ENCODE measurements at places on chromosomes 6 and 20.

DNA sequence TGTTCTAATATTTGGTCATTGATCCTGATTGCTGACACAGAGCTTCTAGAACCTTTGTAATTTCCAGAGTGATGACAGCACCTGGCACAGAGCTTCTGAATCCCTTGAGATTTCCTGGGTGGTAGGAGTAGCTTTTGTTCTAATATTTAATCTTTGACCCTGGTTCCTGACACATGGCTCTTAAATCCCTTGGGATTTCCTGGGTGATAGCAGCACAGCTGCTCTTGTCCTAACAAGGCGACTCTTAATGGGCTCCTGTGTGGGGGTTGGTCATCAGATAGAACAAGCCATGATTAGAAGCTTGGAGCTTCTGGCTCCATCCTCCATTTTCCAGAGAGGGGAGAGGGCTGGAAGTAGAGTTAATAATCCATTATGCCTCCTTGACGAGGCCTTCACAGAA, 18.4 kb downstream of the GMPR start:
- DNase-seq, result no peak

DNA sequence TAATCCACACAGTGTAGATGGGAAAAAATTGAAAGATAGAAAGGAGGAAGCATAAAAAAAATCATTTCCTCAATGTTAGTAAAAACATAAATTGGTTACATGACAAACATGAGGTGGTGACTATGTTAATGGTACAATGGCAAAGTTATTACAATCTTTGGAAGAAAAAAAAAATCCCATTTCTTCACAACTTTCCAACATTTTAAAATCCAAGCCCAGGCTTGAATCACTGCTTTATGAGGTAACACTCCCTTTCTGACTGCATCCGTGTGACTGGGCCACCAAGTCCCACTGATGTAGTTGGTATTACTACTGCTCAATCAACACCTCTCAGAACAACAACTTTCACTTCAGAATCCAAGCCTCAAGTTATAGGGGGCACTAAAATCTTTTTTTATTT, 160.4 kb downstream of the BTBD9 start:
- DNase-seq, result no peak

- no peak for DNase-seq
Measured at GRCh38 chr6:136403110-136403980, 113.7 kb upstream of the BCLAF1 start.

GRCh38 chr20:58523072-58523970, 8.1 kb upstream of the APCDD1L start:
- no peak for DNase-seq

GRCh38 chr6:14720411-14721102, 525.3 kb upstream of the JARID2 start:
- no peak for DNase-seq

- no peak for DNase-seq
Measured at GRCh38 chr6:125251516-125252220, 50.1 kb downstream of the HDDC2 start.

DNA sequence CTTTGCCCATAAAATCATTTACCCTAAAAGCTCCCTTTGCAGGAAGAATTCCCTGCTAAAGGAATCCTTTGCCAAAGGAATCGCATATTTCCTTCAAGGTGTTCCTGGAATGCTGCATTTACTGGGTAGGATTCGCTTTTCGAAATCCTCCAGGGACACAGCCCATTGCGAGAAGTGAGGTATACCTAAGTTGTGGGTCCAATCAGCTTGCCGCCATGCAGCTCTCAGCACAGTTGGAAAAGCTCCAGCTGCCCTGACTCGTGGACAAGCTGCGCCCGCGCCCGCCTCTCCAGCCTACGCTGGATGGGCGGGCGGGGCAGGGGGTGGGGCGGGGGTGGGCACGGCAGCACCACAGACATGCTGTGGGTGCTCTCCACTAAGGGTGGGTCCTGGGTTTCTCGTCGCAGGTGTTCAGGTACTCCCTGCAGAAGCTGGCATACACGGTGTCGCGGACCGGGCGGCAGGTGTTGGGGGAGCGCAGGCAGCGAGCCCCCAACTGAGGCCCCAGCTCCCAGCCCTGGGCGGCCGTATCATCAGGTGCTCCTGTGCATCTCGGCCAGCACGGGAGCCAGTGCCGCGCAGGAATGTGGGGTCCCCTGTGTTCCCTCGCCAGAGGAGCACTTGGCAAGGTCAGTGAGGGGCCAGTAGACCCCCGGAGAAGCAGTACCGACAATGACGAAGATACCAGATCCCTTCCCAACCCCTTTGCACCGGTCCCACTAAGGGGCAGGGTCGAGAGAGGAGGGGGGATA, 1.4 kb downstream of the NNAT start:
- DNase-seq, result no peak

DNA sequence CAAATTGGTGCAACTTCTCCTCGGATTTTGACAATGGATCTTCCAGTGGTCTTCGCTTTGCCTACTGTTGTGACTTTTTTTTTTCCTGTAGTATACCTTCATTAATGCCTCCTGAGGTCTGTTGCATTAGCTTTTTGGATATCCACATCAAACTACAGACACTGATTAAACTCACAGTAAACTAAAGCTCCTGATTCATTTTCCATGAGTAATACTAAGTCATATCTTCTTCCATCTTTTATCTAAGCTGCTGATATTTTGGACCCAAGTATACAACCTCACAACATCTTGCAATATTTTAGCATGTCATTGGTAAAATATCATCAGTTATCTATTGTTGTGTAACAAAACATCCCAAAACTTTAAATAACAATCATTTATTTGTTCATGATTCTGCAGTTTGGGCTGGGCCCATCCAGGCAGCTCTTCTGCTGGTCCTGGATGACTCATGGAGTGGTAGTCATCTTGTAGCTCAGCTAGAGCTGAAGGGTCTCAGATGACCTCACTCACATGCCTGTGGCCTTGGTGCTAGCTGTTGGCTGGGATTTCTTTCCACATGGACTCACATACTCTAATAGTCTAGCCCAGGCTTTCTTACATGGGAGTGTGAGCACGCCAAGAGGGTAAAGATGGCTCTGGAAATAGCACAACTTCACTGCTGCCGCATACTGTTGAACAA, 78.3 kb upstream of the SRSF6 start:
- DNase-seq, result no peak

GRCh38 chr6:28551891-28552666, 26.4 kb downstream of the GPX5 start:
- no peak for DNase-seq

DNA sequence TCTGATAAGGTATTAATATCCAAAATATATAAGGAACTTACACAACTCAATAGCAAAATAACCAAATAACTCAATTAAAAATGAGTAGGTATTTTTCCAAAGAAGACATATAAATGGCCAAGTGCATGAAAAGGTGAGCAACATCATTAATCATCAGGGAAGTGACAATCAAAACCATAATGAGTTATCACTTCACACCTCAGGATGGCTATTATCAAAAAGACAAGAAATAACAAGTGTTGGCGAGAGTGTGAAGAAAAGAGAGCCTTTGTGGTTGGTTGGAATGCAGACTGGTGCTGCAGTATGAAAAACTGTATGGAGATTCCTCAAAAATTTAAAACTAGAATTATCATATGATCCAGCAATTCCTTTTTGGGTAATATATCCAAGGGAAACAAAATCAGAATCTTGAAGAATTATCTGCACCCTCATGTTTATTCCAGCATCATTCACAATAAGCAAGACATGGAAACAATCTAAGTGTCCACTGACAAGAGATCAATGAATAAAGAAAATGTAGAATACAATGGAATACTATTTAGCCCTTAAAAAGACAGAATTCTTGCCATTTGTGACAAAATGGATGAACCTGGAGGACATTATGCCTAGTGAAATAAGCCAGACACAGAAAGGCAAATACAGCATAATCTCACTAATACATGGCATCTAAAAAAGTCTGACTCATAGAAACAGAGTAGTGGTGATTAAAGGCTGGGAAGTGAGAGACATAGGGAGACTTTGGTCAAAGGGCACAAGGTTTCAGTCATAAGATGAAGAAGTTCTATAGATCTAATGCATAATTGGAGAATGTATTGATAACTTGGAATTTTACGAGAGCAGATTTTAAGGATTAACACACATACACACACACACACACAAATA, 175.6 kb downstream of the FOXA2 start:
- DNase-seq, result no peak

- no peak for DNase-seq
Measured at GRCh38 chr20:16013631-16014030, 559.6 kb downstream of the KIF16B start.

DNA sequence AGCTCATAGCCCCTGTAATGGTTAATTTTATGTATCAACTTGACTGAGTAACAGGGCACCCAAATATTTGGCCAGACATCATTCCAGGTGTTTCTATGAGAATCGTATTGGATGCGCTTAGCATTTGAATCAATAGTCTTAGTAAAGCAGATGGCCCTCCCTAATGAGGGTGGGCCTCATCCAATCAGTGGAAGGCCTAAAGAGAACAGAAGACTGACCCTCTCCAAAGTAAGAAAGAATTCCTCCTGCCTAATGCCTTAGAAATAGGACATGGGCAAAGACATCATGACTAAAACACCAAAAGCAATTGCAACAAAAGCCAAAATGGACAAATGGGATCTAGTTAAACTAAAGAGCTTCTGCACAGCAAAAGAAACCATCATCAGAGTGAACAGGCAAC, 352.5 kb upstream of the SASH1 start:
- DNase-seq, result no peak

DNA sequence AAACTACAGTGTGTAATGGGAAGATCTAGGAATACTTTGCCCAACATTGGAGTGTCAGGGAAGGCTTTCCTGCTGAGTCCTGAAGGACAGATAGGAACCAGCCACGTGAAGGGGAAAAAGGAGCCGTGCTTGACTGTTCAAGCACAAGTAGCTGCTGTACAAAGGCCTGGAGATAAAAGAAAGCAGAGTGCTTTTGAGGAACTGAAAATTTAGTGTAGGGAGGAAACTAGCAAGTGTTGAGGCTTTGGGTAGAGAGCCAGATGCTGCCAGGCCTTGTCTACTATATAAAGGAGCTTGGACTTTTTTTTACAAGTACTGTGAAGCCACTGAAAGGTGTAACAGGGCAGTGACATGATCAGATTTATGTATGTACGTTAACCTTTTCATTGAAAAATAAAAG, 39.0 kb downstream of the DSE start:
- DNase-seq, result no peak

DNA sequence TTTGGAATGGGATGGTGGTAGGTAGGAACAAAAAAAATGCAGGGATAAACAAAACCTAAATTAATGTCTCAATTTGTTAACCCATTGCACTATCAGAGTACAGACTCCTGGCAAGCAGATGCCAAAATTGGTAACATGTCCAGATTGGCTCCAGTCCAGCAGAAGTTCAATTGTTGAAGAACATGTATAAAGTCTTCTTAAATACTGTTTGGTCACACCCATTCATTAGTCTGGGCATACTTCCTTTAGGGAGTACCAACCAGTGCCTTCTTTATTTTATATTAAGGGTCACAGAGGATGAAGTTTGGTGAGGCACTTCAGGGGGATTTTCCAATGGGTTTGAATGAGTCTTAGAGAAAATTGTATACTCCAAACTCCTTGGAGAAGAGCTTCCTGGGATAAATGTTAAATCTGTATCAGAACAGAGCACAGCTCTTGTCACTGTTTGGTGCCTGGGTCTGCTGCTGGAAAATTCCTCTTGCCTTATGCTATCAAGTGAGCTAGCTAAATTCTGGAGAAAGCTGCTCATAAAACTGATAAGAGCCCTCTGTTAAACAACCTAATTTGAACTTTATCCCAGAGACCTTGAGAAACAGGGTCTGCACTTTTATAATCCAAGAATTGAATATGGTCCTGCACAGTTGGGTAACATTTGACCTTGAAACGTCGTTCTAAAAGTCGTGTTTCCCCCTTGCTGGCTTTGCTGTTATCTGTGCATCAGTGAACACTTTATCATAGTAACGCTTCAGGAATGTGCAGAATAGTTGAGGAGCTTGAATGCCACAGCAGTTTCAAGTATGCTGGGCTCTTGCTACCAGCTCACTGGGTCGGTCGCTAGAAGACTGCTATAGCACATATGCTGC, 334.1 kb upstream of the CITED2 start:
- DNase-seq, result no peak

DNA sequence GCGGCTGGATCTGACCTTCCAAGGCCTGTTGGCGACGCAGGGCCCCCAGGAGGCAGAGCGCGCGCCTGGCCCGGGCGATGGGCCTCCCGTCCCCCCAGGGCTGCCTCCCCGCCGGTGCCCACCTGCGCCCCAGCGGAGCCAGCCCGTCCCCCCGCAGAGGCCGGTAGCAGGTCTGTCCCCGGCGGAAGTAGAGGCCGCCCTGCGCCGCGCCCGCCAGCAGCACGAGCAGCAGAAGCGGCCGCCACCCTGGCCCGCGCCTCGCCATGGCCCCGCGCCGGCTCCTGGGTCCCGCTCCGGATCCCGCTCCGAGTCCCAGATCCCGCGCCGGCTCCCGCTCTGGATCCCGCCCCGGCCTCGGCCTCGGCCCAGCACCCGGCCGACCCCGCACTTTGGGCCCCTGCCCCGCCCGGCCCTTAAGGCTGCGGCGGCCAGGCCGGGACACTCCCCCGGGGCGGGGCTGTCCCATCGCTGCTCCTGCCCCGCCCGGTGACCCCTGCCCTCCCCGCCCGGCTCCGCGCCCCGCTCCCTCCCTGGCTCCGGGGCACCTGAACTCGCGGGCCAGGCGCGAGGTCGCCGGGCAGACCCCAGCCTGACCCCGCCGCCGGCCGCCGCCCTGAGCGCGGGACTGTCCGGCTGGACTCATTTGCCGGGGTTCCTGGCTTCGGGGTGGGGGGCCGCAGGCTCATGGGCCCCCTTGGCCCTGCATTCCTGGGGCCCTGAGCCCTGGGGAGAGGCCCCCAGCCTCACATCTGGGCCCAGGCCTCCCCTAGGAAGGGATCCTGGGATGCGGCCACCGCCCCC, at the start of gene CTSZ:
Gene CTSZ, minus strand, starts transcription at position 391 of the 801 bp plus-strand sequence. Its CDS starts 126 bp downstream, at position 265.
- no peak for DNase-seq

DNA sequence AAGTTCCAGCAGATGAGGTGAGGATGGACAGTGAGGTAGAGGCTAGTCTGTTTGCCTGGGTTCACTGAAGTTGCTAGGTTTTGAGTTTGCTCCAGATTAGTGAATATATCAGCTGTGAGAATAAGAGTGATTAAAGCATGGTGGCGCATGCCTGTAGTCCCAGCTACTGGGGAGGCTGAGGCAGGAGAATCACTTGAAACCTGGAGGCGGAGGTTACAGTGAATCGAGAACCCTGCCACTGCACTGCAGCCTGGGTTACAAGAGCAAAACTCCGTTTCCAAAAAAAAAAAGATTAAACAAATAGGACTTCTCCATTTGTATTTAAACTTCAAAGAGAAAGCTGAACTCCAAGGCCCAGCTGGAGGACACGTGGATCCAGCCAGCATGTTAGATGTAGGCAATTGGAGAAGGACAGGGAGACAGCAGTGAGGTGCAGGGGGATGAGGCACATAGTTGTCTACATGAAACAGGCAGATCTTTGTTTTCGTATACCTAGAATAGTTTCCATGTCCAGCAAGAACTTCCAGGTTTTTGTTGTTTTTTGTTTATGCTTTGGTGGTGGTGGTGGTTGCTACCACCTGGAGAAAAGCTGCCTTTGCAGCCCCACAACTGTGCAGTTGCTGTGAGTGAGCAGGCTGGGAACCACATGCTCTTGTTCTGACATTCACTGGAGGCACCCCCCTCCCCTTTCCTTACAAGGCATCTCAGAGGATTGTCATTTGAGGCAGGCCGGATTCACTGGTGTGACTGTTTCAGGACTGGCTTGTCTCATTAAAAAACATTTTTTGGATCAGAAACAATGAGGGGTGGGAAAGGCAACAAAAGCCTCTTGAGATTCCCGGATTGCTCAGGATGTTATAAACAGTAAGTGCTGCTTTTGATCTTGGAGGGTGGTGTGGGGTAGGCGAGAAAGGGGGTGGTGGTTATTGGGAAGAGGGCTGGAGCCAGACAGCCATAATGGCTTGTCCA, 72.3 kb downstream of the JARID2 start:
- no peak for DNase-seq
